H9 (cell line): ENCODE measurements at places on chromosomes 4 and X. TPM values are rescaled to one million over a fixed set of nuclear protein-coding genes. Genes with fewer than 3 reads are reported as not detected.

Gene C4orf50
- total RNA-seq = 0.17 and 0.18 TPM in 2 replicates

DNA sequence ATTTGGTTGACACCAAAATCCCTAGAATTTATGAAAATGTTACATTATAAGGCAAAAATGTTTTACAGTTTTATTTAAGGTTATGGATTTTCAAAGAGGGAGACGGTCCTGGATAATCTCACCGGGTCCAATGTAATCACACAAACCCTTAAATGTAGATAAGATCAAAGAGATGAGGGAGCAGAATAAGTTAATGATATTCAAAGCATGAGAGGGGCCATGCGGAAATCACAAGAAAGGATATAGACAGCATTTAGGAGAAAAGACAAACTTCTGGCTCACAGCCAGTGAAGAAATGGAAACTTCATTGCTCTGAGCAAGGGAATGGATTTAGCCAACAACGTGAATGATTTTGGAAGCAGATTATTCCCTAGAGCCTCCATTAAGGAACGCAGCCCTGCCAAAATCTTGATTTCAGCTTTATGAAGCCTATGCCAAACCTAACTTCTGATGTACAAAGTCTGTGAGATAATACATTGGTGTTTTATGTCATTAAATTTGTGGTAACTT lies 684.4 kb upstream of the GNPDA2 start:
- no peak for DNase-seq

GRCh38 chr4:36737691-36738090 lies 456.3 kb downstream of the DTHD1 start:
- DNase-seq = no peak

DNA sequence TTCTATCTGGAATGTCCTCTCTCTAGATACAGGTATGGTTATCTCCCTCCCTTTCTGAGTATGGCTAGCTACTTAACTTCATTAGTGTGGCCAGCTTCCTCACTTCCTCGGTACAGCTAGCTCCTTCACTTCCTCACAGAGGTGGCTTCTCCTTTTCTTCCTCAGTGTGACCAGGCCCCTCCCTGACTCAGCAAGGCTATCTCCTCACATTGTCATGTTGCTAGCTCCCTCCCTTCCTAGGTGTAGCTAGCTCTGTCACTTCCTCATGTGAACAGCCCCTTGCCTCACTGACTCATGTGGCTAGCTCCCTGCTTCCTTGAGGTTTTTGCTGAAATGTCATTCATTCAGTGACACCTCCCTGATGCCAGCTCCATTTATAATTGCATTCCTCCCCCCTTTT lies 67.3 kb upstream of the DDIT4L start:
- peak; percentile 39 for DNase-seq

DNA sequence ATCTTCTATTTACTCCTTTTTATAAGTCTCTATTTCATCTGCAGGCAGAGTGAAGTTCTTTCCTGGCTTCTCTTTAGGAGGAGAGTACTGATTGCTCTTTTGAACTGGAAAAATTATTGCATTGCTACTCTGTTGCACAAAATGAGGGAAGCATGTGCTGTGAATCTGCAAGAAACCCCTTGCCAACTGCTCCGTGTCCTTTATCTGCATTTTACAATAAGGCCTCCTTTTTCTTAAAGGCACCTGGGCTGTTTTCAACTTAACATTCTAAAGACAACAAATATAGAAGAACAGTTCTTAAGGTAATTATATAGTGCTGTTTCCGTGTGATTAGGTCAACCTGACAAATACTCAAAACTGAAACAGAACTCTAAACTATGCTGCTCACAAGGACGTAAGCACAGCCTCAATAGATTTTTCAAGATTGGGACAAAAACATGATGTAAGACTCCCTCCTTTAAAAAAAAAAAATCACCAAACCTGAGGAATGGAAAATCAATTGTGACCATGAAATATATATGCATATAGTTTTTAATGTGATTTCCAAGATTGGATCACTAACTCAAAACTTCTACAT lies 716.6 kb upstream of the INTU start:
- no peak for DNase-seq
